ENCODE measurements at places on chromosomes 2 and 18.
A peak's percentile ranks its signal among the peaks of the same experiment; 100 is the strongest.

- DNase-seq = no peak
Observed at GRCh38 chr2:45541450-45541849, 69.6 kb downstream of the SRBD1 start.

DNA sequence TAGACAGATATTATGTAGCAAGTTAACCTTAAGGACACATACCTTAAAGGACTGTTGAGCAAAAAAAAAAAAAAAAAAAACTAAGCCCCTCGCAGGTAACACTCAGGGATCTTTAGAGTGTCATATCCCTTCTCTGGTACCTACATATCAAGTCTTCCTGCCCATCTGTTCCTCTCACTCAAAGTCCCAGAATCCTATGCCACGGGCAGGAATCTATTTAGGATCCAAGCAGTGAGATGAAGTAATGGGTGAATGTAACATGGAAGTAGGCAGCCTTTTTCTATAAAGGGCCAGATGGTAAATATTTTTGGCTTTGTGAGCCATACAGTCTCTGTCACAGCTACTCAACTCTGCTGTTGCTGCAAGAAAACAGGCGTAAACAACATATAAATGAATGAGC, 496.7 kb downstream of the STK39 start:
- DNase-seq = no peak

DNA sequence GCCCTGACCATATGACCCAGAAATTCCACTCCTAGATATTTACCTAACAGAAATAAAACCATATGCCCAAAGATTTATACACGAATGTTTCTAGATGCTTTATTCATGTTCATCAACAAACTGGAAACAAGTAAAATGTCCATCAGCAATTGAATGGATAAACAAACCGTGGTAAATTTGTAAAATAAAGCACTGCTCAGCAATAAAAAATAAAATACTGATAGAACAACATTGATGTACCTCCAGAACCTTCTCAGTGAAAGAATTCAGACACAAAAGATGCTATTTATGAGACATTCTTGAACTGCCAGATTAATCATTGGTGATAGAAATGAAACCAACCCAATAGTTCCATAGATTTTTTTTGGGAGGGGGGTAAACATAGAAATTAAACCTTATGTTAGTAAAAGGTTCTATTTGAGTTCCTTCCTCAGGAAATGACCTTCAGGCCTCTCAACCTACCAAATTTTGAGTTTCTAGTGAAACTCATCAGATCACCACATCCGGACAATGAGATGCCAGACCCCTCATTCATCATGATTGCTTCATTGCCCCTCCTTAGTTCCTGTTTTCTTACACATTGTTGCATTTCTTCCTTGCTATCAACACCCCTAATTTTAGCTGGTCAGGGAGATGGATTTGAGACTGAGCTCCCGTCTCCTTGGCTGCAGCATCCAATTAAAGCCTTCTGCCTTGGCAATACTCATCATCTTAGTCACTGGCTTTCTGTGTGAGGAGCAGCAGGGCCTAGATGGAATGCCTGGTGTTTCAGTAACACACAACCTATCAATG, 203.5 kb downstream of the LPIN1 start:
- DNase-seq = no peak

GRCh38 chr2:65800998-65801397, 368.6 kb upstream of the SPRED2 start:
- peak; percentile 30 for DNase-seq

GRCh38 chr18:46893360-46893759, 23.9 kb downstream of the PIAS2 start:
- no peak for DNase-seq
